ENCODE measurements at places on chromosomes 4 and X.
A peak's percentile ranks its signal among the peaks of the same experiment; 100 is the strongest.

DNA sequence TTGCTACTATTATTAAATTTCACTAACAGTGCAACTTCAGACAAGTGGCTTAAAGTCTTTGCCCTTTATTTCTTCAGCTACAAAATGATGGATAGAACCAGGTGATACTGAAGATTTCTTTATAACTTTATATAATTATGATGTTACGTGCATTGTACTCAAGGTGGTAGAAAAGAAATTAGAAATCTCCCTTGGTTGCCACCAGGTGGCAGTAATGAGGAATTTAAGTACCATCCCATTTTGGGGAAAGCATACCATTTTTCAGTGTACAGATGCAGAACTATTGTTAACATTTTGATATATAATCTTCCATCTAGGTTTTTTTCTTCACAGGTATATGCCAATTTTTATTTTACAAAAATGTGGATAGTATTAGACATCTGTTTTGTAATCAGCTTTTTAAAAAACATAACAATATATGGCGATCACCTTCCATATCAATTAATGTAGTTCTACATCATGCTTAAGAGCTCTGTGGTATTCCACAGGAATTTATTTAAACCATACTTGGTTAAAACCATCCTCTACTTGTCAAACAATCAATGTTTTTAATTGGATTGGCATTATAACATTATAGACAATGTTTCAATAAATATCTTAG, 37.7 kb upstream of the RAB33B start:
- peak; percentile 8 for DNase-seq

GRCh38 chr4:48633657-48634056, 143.6 kb downstream of the ZAR1 start:
- DNase-seq: no peak

DNA sequence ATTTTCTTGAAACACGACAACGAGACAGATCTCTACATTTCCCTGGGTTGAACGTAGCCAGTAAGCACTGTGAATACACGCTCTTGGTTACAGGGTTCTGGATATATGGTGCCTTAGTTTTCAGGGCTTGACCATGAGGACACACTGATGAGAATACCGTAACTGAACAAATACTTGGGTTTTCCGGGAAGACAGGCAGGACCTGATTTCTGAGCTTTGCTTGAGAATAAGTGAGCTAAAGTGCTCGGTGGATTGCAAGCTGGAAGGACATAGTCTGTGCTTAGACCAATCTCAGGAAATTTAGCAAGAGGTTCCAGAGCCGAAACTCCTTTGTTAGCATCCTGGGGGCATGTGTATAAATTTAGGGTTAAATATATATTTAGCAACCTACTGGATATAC, 876 bp upstream of the TACR3 start:
- no peak for DNase-seq

DNA sequence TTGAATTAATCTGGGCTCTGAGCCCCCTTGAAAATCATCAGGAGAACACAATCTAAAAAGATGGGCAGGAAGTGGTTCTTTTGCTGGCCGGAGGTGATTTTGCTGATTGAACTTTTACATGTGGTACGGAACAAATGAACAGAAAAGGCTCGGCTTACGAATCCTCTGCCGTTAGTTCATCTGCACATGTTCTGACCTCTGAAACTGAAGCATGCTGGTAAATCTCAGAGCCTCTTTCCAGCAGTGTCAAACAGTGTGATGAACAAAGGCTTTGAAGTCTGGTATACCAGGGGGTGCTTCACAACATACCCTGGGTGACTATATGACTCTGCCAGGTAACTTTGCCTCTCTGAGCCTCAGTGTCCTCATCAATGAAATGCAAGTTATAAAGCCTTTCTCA, 194.2 kb upstream of the C1QTNF7 start:
- no peak for DNase-seq

- DNase-seq: no peak
These were observed 25.6 kb downstream of the SPRY1 start for GRCh38 chr4:123421937-123422781.

DNA sequence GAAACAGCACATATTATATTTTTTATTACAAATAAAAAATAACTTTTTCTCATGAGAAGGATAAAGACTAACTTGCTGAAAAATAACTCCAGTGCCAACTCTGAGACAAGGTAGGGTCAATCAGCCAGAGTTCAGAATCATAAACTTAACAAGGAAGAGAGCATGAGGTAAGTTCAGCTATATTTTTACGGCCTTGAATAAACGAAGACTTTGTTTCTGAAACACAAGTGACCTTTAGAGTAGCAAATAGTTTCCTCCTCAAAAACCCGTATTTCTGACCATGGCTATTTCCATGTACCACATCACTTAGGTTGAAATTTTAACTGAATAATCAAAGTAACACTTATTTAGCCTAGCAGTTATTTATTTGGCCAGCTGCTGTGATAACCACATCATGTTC, 45.5 kb downstream of the PRDM5 start:
- no peak for DNase-seq

DNA sequence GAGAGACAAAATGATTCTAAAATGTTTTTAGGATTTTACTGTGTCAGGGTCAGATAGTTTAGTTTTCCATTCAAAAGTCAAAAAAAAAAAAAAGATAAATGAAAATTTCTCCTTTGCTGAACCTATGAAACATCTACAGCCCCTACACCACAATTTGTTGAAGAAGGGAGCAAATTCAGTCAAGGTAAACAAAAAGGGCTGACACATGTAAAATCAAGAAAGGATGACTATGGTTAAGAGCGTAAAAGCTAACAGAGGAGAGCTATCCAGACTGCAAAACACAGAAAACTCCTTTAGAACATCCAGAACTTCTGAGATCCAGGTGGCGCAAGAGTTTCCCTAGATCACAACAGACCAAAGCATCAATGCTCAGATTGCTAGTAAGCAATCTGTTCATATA, 72.2 kb downstream of the RAB28 start:
- DNase-seq: no peak

- DNase-seq: no peak
These were observed 283.2 kb downstream of the DCHS2 start for GRCh38 chr4:154208424-154208823.

DNA sequence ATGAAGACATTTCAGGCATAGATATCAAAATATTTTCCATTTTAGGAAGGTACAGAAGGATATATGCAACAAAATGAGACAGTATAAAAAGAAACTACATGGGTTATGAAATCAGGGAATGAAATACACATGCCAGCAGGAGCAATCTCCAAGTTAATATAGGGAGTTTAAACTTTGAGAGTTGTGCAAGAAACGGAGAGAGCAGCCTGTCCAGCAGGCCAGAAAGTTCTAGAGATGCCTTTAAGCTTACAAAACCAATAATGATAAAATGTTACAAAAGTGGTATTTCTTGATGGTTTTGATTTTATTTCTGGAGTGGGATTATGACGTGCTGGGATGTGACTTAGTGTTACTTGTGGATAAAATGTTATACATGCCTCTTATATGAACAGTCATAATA, 2047.9 kb downstream of the ARAP2 start:
- DNase-seq: no peak

GRCh38 chr4:123893011-123893981, 496.7 kb downstream of the SPRY1 start:
- DNase-seq: no peak

- DNase-seq: peak; percentile 3
These were observed 62.1 kb upstream of the LANCL3 start for GRCh38 chrX:37509349-37509748.

GRCh38 chr4:75561789-75562188, 5.9 kb downstream of the ODAPH start:
- no peak for DNase-seq

- no peak for DNase-seq
These were observed 21.7 kb upstream of the TBC1D9 start for GRCh38 chr4:140777894-140778293.

GRCh38 chr4:128338634-128339355, 51.2 kb upstream of the PGRMC2 start:
- no peak for DNase-seq

- DNase-seq: no peak
These were observed 141.7 kb downstream of the BRWD3 start for GRCh38 chrX:80667967-80668366.

DNA sequence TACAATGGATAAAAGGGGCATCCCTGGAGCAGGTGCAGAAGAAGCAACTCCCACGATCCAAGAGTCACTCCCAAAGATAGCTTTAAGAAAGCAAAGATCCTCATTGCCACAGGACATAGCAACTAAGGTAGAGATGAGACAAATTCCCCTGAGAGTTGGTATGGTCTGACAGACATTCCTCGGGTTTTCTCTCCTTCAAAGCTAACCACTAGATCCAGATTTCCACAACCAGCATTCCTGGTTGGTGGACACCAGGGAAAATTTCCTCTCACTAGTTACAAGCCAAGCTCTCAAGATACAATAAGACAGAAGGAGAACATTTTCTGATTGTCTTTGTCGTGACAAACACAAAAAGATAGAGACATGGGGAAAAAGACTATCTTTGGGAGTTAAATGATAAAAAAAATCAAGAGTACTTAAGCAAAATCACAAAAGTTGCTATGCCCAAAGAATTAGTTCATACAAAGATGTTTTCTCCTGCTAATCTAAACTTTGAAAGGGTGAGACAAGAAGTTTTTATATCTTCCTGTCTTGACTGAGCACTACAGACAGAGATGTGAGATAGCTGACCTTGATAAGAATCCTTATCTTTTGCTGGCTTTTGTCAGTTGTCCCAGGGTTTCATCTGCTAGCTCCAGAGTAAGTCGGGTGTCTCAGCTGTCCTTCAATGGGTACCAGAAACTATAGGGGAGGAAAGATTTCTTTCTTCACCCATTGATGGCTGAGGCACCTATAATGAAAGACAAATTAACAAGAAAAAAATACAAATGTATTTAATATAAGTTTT, 200.5 kb downstream of the CENPC start:
- DNase-seq: no peak

All from left kidney (tissue), 8 donors.